ENCODE measurements at places on chromosomes 7 and 10.

DNA sequence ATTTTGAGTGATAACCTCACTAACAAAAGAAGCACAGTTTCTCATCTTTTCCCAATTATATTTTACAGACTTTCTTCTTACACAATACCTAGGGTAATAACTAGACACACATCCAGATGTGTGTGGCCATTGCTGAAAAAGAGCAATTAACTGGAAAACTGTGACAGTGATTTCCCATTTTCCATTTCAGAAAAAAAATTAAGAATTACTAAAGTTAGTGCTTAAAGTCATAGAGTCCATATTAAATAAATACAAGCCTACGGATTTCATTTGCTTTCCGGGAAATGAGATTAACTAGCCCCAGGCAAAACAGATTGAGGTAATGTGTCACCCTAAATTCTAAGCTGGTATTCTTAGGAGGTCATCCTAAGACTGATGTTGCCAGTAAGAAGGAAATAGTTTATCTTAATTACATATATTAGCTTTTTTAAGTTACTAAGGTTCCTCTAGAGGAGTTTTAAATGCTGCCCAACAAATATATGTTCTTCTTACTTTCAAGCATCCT lies 10.2 kb upstream of the MACC1 start:
- DNase-seq, result no peak
- no peak overlapping the region for H3K27ac ChIP-seq
- no peak overlapping the region for H3K4me3 ChIP-seq
- no peaks in the 10 kb centered on the region for H3K27me3 ChIP-seq

DNA sequence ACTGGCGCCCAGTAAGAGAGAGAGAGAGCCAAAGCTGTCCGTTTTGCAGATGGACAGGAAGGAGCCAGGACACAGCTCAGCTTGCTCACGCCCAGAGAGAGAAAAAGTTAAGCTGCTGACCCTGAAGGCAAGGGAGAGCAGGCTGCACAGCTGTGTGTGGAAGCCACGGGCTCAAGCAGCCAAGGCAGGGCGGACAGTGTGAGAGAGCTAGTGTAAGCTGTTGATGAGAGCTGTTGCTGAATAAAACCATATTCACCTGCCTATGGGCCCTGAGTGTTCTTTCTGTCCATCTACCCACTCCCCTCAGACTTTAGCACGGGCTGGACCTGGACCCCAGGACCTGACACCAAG lies 5.4 kb downstream of the INMT start:
- H3K4me1 ChIP-seq, result peaks cover 42% of the 10 kb centered on the region
- H3K36me3 ChIP-seq, result no peaks in the 10 kb centered on the region
- no peaks in the 10 kb centered on the region for H3K27me3 ChIP-seq

GRCh38 chr10:96992721-96993120 lies 160.6 kb downstream of the LCOR start:
- no peaks in the 10 kb centered on the region for H3K27me3 ChIP-seq
- H3K36me3 ChIP-seq, result no peaks in the 10 kb centered on the region
- H3K27ac ChIP-seq, result no peak overlapping the region
- no peak for DNase-seq
- peaks cover 8% of the 10 kb centered on the region for H3K4me1 ChIP-seq

GRCh38 chr10:69802424-69803161 lies 887 bp downstream of the COL13A1 start:
- no peak for DNase-seq
- peak overlapping the region; percentile 45 for H3K4me3 ChIP-seq
- peaks cover 24% of the 10 kb centered on the region for H3K4me1 ChIP-seq
- H3K27ac ChIP-seq, result no peak overlapping the region

DNA sequence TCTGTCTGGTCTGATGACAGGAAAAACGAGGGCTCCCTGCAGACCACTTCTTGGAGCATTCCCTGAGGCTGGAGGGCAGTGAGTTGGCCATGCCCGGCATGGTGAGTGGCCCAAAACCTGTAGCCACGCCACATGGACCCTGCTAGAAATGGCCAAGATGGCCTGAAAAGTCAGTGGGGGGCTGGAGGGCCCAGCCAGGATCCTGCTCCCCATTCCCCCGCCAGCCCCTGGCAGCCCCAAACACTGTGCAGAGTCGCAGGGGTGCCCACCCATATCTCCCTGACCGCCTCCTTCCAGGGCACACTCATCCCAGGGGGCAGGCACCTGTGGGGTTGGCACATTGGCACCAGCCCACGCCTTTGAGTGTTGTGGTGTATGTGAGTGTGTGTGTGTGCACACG lies 18.7 kb upstream of the PPP2R2D start:
- no peak overlapping the region for H3K4me3 ChIP-seq
- H3K27ac ChIP-seq, result no peak overlapping the region
- H3K4me1 ChIP-seq, result no peaks in the 10 kb centered on the region
- no peak for DNase-seq
- no peaks in the 10 kb centered on the region for H3K27me3 ChIP-seq

Measured in vagina (tissue), 2 donors.